ENCODE measurements at places on chromosomes 1 and 21. TPM values are rescaled to one million over a fixed set of nuclear protein-coding genes. Genes with fewer than 3 reads are reported as not detected.

GRCh38 chr1:16151995-16152384, 3.9 kb downstream of the EPHA2 start:
- H3K4me1 ChIP-seq = peaks cover 12% of the 10 kb centered on the region
- no peaks in the 10 kb centered on the region for H3K36me3 ChIP-seq
- H3K27me3 ChIP-seq = peaks cover 30% of the 10 kb centered on the region
- DNase-seq = no peak

GRCh38 chr1:171661076-171661650, 8.7 kb upstream of the MYOC start:
- H3K36me3 ChIP-seq = no peaks in the 10 kb centered on the region
- peaks cover 7% of the 10 kb centered on the region for H3K27me3 ChIP-seq
- H3K4me1 ChIP-seq = no peaks in the 10 kb centered on the region
- no peak overlapping the region for H3K4me3 ChIP-seq
- no peak overlapping the region for H3K27ac ChIP-seq

Gene OR10J1
- total RNA-seq = not detected

DNA sequence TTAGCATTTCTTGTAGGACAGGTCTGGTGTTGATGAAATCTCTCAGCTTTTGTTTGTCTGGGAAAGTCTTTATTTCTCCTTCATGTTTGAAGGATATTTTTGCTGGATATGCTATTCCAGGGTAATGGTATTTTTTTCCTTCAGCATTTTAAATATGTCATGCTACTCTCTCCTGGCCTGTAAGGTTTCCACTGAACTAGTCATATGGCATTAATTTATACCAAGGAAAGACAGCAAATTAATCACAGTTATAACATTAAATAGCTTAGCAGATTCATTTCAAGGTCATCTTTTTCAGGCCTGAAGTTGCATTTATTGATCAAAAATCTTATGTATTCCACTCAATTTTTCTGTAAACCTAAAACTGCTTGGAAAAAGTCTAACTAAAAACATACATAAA, 54.9 kb downstream of the AK5 start:
- no peaks in the 10 kb centered on the region for H3K36me3 ChIP-seq
- no peaks in the 10 kb centered on the region for H3K27me3 ChIP-seq
- H3K4me3 ChIP-seq = no peak overlapping the region

- no peak overlapping the region for H3K27ac ChIP-seq
- H3K4me1 ChIP-seq = no peaks in the 10 kb centered on the region
Observed at GRCh38 chr1:29833581-29833980, 597.3 kb downstream of the PTPRU start.

Gene PTGFR
- total RNA-seq = not detected

DNA sequence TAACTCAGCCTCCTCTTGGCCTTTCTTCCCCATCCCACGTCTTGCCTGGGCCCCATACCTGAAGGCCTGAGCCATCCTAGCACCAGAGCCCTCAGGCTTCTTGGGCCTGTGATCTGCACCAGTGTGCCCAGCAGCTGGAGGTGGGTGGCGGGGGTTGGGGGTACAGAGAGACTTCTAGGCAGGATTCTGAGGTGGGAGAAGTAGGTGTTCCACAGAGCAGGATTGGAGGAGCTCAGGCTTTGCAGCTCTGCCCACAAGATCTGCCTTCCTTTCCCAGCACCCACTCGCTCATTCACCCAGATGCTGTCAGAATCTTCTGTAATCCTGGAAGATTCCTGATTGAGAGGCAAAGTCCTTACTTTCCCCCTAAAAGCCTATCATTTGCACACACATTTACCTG, 10.0 kb upstream of the GJB5 start:
- no peak for DNase-seq
- no peak overlapping the region for H3K4me3 ChIP-seq
- no peaks in the 10 kb centered on the region for H3K36me3 ChIP-seq
- H3K27ac ChIP-seq = no peak overlapping the region

GRCh38 chr1:192571668-192572067, 3.9 kb upstream of the RGS1 start:
- peaks cover 65% of the 10 kb centered on the region for H3K4me1 ChIP-seq
- peak overlapping the region; percentile 54 for H3K27ac ChIP-seq
- H3K36me3 ChIP-seq = peaks cover 12% of the 10 kb centered on the region
- peak overlapping the region; percentile 55 for H3K4me3 ChIP-seq

DNA sequence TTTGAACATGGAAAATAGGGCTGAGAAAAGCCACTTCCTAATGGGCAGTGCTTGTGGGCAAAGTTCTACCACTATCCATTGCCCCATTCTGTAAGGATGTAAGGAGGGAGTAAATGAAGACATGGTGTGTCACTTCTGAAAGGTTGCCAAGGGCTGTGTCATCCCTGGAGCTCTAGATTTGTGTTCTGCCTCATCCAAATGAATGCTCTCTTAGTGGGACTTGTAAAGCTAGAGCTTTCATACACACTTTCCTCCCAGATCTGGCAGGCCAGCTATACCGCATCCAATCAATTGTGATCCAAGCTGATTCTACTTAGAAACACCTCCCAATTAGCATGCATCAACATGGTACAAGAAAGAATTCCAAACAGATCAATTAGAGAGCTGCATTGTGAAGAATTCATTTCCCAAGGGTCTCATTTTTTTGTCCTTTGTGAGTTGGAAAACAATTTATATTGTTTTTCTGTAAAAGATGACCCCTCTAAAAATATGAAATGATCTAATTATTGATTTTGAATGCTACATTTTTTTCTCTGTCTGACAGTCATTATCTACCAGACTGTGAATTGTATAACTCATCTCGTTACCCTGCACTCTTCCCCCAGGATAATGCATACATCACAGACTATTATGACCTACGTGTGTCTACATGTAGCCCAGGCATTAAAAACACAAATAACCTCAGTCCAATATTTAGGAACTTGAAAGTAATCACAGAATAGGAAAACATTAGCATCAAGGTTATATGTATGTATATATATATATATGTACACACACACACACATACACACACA, 117.1 kb upstream of the DUSP10 start:
- DNase-seq = no peak
- H3K4me3 ChIP-seq = no peak overlapping the region
- no peaks in the 10 kb centered on the region for H3K36me3 ChIP-seq
- peaks cover 2% of the 10 kb centered on the region for H3K27me3 ChIP-seq

DNA sequence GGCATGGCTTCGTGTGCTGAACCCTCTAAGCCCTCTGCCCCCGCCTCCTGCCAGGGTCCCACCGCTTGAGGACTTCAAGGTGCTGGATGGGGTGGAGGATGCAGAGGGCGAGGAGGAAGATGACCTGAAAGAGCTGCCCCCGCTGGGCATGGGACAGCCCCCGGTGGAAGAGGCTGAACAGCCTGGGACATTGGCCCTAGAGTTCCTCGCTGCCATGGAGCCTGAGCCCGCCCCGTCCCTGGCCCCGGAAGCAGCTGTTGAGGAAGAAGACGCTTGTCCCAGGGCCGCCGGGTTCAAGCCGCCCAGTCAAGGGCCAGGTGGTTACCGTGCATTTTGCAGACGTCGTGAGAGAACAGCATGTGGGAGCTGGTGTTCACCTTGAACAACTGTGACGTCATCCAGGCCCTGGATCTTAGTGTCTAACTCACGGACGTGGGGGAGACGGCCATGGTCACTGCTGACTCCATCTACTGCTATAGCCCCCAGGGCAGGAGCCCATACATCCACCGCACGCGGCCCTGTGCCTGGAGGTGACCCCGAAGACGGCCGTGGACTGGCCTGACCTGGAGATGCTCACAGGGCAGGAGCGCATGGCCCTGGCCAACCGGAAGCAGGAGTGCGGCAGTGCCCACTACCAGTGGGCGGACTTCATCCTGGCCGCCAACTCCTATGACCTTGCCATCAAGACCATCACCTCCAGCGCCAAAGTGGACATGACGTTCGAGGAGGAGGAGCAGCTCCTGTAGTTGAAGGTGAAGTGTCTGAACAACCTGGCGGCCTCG, 90.1 kb downstream of the PPP1R12B start:
- H3K27ac ChIP-seq = no peak overlapping the region
- peaks cover 7% of the 10 kb centered on the region for H3K36me3 ChIP-seq
- H3K4me3 ChIP-seq = no peak overlapping the region
- no peak for DNase-seq
- no peaks in the 10 kb centered on the region for H3K4me1 ChIP-seq

GRCh38 chr21:15774590-15774989, 44.8 kb downstream of the USP25 start:
- H3K27ac ChIP-seq = no peak overlapping the region
- H3K4me1 ChIP-seq = peaks cover 14% of the 10 kb centered on the region
- H3K4me3 ChIP-seq = no peak overlapping the region
- peaks cover 22% of the 10 kb centered on the region for H3K36me3 ChIP-seq
- DNase-seq = no peak
- no peaks in the 10 kb centered on the region for H3K27me3 ChIP-seq

Gene HCN3
- total RNA-seq = 3.2 TPM

GRCh38 chr21:18249672-18250071, 5.0 kb downstream of the CHODL start:
- H3K36me3 ChIP-seq = no peaks in the 10 kb centered on the region
- no peak overlapping the region for H3K27ac ChIP-seq
- no peaks in the 10 kb centered on the region for H3K4me1 ChIP-seq
- peak; percentile 65 for DNase-seq
- peaks cover 11% of the 10 kb centered on the region for H3K27me3 ChIP-seq

DNA sequence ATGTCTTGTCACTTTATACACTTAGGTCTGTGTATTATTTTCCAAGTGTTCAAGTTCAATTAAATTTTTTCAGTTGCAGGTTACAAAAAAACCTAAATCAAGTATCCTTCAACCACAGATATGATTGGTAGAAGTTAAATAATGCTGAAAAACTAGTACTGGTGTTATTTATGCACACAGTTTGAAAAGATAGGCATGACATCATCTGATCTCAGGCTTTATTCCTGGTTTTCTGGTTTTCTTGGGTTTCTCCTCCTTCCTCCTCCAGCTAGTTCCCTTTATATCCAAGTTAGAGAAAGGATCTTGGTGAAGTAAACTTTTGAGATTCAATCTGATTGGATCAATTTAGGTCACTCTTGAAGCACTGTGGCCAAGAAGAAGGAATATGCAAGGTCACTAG, 1201.1 kb upstream of the B3GALT2 start:
- H3K36me3 ChIP-seq = no peaks in the 10 kb centered on the region
- H3K27ac ChIP-seq = no peak overlapping the region
- H3K4me3 ChIP-seq = no peak overlapping the region
- H3K4me1 ChIP-seq = no peaks in the 10 kb centered on the region
- H3K27me3 ChIP-seq = no peaks in the 10 kb centered on the region
- DNase-seq = no peak

DNA sequence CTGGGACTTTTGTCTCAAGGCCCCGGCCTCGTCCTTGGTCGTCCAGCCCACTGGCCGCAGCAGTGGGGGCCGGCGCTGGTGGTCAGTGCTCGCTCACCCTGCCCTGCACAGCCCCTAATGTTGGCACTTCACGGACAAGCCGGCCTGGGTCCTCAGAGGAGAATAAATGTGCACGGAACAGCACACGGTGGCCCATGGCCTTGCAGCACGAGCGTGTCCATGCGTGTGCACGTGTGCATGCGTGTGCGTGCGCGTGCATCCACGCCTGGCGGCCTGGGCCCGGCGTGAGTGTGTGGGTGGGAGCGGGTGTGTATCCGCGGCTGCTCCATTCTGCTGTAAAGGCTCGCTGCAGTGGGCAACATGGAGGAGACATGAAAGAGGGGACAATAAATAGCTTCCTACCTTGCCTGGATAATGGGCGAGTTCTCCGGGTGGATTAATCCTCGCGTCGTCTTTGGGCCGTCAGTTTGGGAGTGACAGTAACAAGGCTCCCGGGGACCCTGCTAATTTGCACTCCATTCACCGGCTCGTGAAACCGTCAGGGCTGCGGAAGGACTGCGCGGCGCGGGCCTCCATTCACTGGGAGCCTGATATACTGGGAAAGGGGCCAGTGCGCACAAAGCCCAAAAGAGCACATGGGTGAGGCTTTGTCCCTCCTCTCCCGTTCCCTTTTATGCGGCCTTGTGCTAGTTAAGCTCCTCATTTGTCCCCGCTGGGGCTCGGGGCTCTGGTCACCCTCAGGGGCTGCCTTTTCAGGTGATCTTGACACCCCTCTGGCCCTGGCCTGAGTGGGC, 142.8 kb downstream of the PRDM16 start:
- no peaks in the 10 kb centered on the region for H3K36me3 ChIP-seq
- DNase-seq = no peak
- no peak overlapping the region for H3K4me3 ChIP-seq
- H3K4me1 ChIP-seq = no peaks in the 10 kb centered on the region

Gene CD84
- total RNA-seq = 17.7 TPM
